Activated naive CD8-positive, alpha-beta T cell treated with anti-CD3 and anti-CD28 coated beads for 36 hours (primary cell): ENCODE measurements at places on chromosomes 7 and 10. TPM values are rescaled to one million over a fixed set of nuclear protein-coding genes. Genes with fewer than 3 reads are reported as not detected.

Gene CTAGE8
- total RNA-seq: not detected

Gene GPR15LG
- not detected for total RNA-seq

Gene LLCFC1
- total RNA-seq: not detected

Gene PROSER2
- 1.5 TPM for total RNA-seq

Gene AKR1C8
- total RNA-seq: not detected

Gene INTS15
- total RNA-seq: 35.0 TPM

Gene CTNNA3
- total RNA-seq: not detected

Gene UCMA
- total RNA-seq: not detected

Gene KIAA1549
- 2.2 TPM for total RNA-seq

Gene LHFPL3
- total RNA-seq: not detected

Gene AZGP1
- not detected for total RNA-seq

Gene DOCK4
- total RNA-seq: 0.28 TPM

Gene CLEC5A
- total RNA-seq: not detected

Gene CCDC172
- not detected for total RNA-seq

Gene VWDE
- 1.5 TPM for total RNA-seq

Gene SNCG
- total RNA-seq: not detected

Gene PTER
- 28.0 TPM for total RNA-seq

Gene CDHR1
- 1.6 TPM for total RNA-seq

Gene NKX1-2
- total RNA-seq: not detected

Gene TBX20
- not detected for total RNA-seq
